Hematopoietic multipotent progenitor cell treated with erythropoietin and hydrocortisone succinate and interleukin-3 and kit ligand, for 17 days (in vitro differentiated cells): ENCODE measurements at places on chromosomes 2 and 18.

- no peak for DNase-seq
These were observed 81.5 kb downstream of the DPP4 start for GRCh38 chr2:161992531-161992930.

- DNase-seq: no peak
These were observed 5.8 kb downstream of the SH3RF3 start for GRCh38 chr2:109134741-109135358.

DNA sequence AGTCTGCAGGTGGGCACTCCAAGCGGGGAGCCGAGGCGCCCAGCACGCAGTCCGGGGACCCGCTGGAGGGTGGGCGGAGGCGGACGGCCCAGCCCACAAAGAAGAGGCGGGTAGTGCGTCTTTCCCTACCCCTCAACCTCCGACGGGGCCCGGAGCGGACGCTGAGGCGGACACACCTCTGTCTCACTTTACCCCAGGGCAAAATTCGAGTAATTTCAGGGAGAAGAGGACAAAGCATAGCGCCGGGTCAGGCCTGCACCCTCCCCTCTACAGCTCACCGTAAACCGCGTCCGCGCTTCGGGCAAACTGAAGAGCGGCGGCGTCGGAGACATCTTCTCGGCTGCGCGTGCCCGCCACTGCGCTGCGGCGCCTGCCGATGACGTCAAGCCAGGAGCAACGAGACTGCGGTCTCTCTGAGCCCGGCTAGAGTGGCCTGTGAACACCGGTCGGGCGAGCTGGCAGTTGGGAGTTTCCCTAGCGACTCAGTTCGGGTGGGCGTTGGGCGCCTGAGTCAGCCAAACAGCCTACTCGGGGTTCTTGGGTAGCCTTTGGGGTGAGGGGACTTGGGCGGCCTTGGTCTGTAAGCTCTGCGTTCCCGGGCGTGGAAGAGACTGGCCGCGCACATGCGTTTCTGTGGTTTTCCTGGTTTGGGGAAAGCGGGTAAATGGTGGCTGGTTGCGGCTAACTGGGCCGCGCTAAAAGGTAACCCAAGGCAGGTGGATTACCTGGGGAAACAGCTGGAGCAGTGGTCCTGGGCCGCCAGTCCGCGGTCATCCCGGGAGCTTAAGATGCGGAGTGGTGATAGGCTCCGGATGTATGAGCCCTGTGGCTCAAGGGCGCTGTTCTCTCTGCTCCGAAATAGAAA is at the start of gene THOC1:
THOC1 (minus strand) TSS at position 360 of the 865 bp plus-strand sequence; CDS start at position 332, 28 bp downstream.
- peak; percentile 88 for DNase-seq

DNA sequence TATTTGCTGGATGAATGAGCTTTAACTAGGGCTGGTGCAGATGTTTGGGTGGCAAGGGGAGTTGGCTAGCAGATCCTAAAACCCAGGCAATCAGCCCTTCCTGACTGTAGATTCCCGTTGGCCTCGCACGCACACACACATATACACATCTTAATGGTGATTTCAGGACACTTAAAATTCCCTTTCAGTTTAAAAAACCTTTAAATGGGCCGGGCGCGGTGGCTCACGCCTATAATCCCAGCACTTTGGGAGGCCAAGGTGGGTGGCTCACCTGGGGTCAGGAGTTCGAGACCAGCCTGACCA is 19.5 kb upstream of the MTCL1 start:
- DNase-seq: no peak

- no peak for DNase-seq
These were observed 10.0 kb upstream of the OTX1 start for GRCh38 chr2:63040586-63040985.

- DNase-seq: no peak
These were observed 1209.3 kb upstream of the FAM98A start for GRCh38 chr2:34808426-34808825.

DNA sequence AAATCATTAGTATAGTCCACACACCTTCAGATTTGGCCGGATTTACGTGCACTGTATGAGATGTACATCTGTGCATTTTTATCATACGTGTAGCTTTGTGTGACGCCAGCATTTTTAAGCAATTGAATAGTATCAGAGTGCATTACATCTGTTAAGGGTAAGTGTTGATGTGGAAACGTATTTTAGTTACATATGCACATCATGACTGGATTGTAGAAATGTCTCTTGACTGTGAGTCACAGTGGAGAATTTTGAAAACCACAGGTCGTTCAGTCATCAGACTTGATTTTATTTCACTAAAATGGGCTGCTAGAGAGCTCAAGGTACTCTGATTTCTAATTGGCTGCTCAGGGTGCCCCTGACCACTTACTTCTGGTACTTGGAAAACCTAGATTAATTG is 5.4 kb upstream of the GPBAR1 start:
- no peak for DNase-seq

DNA sequence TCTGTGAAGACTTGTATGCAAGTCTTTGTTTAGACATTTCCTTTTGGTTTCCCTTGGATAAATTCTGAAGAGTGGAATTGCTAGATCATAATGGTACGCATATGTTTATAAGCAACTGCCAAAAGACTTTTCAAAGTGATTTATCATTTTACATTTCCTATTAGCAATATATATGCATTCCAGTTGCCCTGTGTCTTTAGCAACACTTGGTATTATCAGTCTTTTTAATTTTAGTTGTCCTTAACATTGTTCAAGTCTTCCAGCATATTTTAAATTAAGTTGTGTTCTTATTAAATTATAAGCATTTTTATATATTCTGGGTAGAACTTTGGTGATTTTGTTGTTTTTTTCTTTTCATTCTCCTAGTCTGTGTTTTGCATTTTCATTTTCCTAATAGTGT is 81.8 kb downstream of the EML6 start:
- DNase-seq: no peak

GRCh38 chr2:215738351-215738750 is 275.0 kb downstream of the MREG start:
- no peak for DNase-seq

DNA sequence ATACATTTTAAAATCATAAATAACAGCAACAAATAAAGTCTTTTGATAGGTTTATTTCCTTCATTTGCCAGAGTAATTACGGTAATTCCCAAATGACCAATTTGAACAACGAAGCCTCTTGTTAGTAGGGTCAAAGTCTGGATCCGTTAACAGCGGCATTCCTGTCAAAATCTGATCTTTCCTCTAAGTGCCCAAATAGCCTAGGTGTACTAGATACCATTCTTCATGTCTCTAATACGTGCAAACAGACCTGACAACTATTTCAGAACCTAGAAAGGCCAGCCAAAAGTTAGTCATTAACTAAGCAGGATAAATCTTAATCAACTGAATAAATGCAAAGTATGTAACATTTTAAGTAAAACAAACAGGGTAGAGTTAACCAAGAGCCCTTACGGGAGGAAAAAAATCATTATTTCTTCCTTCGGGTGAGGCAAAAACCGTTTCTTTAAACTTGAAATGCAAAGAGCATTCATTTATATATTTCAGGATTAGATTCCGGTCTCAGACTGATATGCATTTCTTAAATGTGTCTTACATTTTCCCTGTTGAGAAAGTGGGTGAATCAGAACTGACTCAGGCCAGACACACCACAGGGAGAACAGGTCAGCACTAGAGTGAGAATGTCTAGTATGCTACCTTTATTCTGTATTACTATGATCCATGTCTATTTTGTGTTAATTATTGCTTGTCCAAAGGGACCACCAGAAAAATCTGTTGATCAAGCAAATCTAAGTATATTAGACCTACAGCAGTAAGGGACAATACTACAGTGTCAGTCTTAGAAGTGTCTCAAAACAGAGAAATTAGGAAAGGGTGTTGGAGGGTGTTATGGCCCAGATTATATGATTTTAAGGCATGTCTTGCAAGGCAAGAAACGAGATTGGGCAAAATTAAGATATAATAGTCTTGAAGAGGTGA is 141.5 kb upstream of the NDUFV2 start:
- no peak for DNase-seq

DNA sequence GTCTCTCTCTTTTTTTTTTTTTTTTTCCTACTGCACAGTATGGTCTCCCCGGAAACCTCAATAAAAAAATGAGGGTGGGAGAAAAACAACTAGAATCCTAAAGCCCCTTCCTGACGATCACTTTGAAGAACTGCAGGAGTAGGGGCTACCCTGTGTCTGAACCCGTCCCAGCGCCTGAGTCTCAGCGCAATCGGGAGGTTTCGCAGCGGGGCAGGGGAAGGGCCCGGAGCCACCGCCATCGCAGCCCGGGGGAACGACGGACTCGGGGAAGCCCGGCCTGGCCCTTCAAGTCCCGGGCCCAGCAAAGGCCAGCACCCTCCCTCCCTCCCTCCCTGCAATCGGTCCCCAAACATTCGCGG is 411 bp downstream of the NARS1 start:
- DNase-seq: peak; percentile 62

DNA sequence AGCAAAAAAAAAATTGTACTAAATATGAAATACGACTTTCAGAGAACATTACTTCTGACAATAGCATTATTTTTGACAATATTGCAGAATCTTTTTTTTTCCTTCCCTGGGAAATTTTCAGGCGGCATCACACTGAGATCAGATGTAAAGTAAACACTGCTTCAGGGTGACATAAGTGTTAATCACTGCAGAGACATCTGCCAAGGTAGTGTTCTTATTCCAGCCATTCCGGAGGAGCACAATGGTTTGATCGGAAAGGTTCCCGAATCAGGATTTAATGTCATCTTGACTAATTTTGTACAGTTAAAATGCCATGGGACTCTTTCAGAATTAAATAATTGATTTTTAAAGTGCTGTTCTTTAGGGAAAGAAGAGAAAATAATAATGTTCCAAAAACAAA is 56.7 kb upstream of the ZNF236 start:
- no peak for DNase-seq

GRCh38 chr2:20456116-20456571 is 9.3 kb downstream of the RHOB start:
- no peak for DNase-seq

DNA sequence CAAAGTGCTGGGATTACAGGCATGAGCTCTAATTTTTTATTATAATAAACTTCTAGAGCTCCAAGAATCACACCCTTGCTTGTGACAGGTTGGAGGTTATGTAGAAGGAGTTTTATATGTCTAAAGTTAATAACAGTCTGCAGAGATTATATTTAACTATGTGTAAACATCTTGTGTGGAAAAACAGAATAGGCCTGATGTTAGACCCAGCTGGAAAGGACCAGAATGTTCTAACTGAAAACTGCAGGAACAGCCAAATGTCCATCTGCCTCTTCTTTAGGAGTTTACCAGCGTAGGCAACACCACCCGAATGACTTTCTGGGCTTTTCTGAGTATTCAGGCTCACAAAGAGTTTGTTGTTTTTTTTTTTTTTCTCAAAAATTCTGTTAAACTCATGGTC is 67.1 kb upstream of the CDCA7 start:
- no peak for DNase-seq

DNA sequence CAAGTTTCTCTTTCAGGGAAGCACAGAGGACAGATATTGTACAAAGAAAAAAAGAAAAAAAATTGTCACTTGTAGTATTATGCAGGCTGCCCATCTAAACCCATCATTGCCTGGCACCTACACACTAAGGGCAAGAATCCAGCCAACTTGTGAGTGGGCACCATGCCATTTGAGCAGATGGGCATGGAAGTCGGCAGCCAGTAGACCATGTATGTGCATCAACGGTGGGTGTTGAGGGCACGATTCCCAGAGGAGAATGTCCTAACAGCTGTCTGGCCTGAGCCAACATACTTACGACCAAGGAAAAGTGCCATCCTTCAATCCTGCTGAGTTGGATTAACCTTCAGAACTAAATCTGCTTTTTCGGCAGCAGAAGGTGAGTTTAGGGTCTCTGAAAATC is 63.9 kb downstream of the ARHGAP15 start:
- no peak for DNase-seq

DNA sequence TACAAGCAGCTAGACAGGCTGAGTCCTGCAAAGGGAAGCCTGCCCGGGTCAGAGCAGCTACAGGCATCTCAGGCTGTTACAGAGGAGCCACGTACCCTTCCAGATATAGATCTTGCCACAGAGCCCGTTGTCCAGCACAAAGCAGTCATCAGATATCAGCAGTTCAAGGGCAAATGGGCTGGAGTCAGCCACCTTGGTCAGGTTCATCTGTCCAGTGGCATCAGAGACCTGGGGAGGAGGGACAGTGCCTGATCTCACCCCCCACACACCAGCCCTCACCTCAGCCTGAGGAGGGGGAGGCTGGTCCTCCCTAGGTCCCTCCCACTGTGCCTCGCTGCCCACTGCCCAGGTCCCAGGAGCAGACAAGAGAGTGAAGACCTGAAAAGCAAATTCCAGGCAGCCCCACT is 12.2 kb downstream of the CAPG start:
- no peak for DNase-seq

DNA sequence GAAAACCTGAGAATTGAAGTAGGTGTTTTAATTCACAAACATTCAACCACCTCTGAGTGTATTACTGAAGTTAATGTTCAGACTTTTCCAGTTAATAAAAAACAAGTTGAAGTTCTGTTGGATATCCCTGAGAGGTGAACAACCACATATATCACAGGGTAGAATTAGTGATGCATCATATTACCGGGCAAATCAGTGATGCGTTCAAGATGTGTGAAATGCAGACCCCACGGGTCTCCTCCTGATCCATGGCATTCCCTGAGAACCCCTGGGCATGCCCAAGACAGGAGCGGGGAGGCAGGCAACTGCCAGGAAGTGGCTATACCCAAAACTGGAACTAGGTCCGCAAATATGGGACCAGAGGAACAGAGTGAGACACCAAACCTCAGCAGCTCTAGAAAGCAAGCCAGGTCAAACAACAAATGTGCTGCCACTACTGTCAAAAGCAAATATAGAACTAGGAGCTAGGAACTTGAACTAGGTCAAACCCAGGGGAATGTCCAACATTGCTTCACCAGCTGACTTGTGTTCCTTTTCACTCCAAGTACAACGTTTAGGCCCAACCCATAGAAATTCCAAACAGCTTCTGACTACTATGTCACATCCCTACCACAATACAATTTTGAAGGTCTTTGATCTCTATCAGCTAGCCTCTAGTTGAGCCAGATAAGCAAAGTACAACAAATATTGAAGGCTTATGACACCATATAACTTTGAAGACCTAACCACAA is 20.2 kb downstream of the PSTPIP2 start:
- DNase-seq: no peak

GRCh38 chr2:5740817-5741216 is 48.6 kb downstream of the SOX11 start:
- DNase-seq: no peak
